ENCODE measurements at places on chromosomes 1 and 21.

DNA sequence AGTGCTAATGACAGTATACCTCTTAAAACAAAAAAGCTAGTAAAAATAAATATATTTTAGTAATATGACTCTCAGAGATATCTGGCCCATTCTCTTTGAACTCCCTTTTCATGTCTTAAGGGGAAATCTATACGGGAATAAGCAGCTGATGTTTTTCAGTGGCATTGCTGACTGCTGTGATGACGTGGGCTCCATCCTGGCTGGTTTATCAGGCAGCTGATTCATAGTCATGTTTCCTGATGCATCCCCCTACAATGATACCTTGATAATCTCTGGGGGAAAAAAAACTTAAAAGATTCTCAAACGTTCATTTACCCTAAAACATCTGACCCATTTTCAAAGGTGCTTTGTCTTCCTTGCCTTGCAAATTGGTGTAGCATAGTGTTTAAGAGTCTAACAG, 53.8 kb downstream of the ABCA4 start:
- no peak for DNase-seq

- peak; percentile 68 for DNase-seq
Measured at GRCh38 chr1:212457740-212458338, 25.1 kb downstream of the NENF start.

GRCh38 chr21:29318354-29318753, 19.6 kb downstream of the BACH1 start:
- DNase-seq: peak; percentile 34

DNA sequence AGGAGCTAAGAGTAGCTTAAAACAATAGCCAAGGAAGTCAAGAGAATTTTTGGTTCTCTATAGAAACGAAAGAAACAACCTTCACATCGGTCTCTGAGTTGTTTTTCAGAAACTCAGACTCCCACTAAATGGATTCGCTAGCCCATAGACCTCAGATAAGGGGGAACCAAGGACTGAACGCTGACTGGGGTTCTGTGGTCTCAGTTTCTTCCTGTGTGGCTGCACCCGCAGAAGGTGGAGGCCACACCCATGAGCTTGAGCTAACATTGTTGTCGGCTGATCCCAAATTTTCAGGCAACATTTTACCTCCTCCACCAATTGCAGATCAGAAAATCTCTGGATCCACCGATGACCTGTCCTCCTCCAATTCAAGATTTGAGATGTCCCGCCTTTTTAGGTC, 456.1 kb downstream of the AJAP1 start:
- DNase-seq: no peak

- DNase-seq: no peak
Measured at GRCh38 chr1:32186077-32186476, 6.6 kb downstream of the TXLNA start.

GRCh38 chr1:83508485-83509151, 490.3 kb downstream of the TTLL7 start:
- DNase-seq: peak; percentile 15

DNA sequence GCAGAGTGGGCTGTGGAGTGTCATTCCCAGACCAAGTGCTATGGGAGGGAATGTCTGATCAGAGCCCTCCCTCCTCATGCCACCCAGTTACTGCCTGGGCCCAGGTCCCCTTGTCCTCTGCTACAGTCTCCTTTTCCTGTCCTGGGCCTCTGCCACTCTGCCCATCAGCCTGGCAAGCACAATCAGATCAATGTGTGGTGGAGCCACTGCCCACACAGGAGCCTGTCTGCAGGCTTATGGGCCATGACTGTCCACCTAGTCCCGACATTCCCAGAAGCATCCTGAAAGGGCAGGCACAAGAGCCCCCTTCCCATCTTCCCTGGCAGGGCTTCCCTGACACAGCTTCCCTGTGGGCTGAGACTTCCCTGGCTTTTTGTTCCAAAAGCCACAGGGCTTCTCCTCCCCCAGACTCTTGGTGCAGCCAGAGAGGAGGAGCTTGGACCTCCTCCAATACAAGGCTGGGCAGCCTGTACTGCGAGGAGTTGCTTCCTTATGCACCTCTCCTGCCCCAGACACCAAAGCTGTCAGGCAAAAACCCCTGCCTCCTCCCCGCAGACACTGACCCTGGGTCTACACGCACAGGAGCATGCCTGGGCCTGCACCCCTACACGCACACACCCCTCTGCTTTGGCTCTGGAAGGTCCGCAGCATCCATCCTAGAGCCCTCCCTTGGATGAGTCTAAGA, 29.2 kb upstream of the CNTN2 start:
- DNase-seq: peak; percentile 9

- no peak for DNase-seq
Measured at GRCh38 chr1:105087506-105087905, 1337.8 kb downstream of the AMY1C start.

GRCh38 chr1:118147522-118147921, 37.5 kb downstream of the SPAG17 start:
- no peak for DNase-seq

DNA sequence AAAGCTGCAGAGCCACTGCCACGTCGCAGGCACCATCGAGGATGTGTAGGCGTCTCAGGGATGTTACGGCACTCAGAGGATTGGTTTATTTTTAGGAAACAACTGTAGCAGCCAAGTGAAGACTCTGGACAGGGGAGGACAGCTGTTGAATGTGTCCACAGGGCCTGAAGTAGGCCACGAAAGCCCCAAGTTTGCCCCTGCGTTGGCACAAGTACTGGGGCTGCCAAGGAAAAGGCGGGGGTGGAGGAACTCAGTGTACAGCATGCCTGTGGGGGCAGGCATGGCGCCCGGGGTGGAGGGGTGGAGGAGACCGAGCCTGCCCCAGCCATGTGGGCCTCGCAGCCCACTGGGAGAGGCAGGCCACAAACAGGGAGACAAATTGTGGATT, 89.7 kb downstream of the ADARB1 start:
- no peak for DNase-seq

- no peak for DNase-seq
Measured at GRCh38 chr1:58714544-58714943, 14.7 kb upstream of the MYSM1 start.

DNA sequence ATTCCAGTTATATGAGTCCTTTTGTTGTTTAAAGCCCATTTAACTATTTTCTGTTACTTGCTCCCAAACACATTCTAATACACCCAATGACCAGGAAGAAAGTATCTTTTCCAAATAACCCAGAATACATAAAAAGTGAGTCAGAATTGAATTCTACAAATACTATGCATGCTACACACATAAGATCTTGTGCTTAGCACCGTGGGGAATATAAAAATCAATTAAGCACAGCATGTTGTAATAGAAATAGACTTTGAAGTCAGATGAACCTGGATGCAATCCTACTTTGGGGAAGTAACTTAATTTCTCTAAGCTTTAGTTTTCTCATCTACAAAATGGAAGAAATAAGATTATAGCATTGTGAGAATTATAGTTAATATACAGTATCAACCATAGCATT, 40.5 kb upstream of the MUTYH start:
- no peak for DNase-seq

- DNase-seq: peak; percentile 77
Measured at GRCh38 chr1:26417111-26417759, 6.6 kb downstream of the LIN28A start.

GRCh38 chr1:17348593-17349234, 23.3 kb upstream of the PADI6 start:
- DNase-seq: no peak

- no peak for DNase-seq
Measured at GRCh38 chr21:32962268-32962667, 63.5 kb upstream of the OLIG2 start.

- no peak for DNase-seq
Measured at GRCh38 chr1:19351873-19352272, 39.7 kb downstream of the SLC66A1 start.

DNA sequence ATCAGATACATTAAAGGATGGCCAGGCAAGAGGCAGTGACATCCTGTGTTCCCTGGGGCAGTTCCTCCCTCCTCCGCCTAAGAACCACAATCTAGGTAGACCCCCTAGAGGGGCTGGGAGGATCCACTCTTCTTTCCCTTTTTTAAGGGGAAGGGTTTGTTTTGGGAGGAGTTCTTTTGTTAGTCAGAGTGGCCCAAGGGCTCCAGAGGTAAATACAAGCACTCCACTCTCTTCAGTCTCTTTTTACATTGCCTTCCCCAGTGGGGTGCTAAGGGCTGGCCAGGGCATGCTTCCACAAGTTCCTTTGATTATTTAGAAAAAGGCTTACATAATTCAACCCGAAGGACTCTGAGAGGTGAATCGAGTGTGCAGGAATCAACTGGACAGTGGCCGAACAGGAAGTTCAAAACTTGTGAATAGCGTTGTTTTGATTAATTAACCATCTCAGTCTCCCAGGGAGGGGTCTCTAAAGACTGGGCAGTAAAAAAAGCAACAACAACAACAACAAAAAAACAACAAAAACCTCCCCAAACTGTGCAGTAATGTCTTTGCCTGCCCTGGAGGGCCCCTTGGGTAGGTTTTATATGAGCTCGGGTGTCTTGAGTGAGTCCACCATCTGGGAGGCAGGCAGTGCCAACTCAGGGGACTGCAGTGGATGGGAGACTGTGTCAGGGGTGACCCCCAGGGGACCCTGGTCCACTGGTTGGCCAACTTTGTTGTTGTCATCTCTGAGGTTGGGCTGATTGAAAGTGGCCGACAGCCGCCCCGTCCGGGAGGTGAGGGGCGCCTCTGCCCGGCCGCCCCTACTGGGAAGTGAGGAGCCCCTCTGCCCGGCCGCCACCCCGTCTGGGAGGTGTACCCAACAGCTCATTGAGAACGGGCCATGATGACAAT, 33.2 kb upstream of the ENO1 start:
- DNase-seq: no peak

DNA sequence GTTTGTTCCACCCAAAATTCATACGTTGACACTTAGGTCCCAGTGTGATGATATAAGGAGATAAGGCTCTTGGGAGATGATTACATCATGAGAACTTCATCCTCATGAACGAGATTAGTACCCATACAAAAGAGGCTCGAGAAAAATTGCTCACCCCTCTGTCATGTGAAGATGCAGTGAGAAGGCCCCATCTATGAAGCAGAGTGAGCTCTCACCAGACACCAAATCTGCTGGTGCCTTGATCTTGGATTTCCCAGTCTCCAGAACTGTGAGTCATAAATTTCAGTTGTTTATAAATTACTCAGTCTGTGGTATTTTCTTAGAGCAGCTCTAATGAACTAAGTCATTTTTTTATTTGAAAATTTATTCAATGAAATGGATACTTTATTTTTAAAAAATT, 42.6 kb upstream of the USP25 start:
- no peak for DNase-seq

DNA sequence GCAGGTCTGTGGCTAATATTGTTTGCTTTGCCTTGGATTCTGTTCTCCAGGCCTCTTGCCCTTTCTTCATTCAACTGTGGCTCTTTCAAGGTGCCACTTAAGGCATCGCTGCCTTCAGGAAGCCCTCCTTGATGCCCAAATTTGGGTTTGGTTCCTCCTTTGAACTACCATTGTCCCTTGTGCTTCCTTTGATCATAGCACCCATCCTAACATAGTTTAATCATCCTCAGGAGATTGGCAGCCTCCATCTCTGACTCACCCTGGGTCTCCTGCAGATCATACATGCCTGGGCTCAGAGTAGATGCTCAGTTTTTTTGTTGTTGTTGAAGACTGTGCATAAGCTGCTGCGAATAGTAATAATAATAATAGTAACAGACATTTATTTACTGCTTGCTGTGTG, 54.4 kb upstream of the ACOT11 start:
- no peak for DNase-seq

DNA sequence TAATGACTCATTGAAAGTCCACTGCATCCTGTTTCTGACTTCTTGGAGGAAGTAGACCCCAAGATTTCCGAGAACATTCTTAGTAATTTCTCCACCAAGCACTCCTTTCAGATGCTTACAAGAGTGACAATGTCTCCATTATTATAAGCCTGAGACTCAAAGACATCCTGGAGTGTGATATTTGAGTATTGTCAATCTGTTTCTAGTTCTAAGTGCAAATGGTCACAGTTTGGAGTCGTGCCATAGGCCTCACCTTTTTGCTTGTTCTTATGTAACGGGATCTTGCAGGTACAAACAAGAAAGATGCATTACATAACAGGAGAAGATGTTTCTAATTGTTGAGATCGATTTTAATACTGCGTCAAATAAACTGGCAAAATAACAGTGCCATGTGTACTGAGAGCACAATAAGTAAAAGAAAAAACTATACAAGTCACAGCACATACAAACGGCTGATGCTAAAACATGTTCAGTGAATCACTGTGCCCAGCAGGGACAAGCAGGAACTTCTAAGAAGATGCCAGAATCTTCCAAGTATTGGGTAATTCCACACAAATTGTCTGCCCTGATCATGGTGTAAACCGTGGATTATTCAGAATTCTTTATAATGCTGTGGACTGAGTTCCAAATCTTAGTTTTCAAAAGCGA, 54.1 kb downstream of the CD2 start:
- no peak for DNase-seq

DNA sequence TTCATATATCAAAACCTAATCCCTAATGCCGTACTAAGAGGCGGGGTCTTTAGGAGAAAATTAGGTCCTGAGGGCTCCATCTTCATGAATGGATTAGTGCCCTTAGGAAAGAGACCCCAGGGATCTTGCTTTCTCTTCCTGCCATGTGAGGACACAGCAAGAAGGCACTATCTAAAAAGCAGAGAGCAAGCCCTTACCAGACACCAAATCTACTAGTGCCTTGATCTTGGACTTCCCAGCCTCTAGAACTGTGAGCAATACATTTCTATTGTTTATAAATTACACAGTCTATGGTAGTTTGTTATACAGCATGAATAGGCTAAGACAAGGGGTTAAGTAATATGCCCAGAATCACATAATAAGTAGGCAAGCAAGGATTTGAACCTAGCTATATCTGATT, 42.9 kb downstream of the STYXL2 start:
- no peak for DNase-seq

- DNase-seq: no peak
Measured at GRCh38 chr1:244821134-244821533, 14.3 kb upstream of the COX20 start.

DNA sequence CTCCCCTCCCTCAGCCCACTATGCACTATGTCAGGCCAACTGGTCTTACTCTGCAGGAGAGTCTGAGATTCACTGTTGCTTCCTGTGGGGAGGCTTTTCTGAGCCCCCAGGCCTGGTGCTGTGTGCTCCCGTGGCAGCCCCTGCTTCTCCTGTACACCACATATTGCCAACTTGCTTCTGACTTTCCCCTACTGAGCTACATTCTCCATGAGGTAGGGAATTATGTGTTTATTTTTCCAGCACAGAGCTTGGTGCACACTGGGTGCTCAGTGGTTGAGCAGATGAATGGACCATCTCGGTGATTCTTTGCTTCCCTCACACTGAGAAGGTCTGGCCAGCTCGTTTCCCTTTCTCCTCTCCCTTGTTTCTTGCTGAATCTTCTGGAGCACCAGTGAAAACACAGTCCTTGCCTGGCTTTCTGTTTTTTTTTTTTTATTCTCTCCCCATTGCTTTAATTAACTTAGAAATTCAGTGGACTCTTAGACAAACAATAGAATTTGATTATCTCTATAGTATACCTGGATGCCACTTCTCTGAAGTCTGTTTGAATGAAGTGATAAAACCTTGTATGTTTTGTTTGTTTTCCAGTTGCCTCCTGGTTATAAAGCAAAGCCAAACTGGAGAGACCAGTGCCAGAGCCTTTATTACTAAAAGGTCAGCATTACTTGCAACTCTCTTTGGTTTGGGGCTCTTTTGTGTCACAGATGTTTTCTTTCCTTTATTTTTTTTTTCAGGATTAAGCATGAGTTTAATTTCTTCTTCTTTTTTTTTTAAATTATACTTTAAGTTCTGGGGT, 50.3 kb upstream of the CNIH3 start:
- no peak for DNase-seq

Data from common myeloid progenitor, CD34-positive (primary cell).